ENCODE measurements at places on chromosomes 1 and 21. TPM values are rescaled to one million over a fixed set of nuclear protein-coding genes. Genes with fewer than 3 reads are reported as not detected.

The FAM229A gene
- 3.5 TPM for polyA plus RNA-seq

The CD5L gene
- 0.29 TPM for polyA plus RNA-seq

The LMOD1 gene
- polyA plus RNA-seq = 33.7 TPM

The ETNK2 gene
- polyA plus RNA-seq = 5.2 TPM

The BATF3 gene
- polyA plus RNA-seq = 0.75 TPM
